Activated CD4-positive, alpha-beta T cell treated with anti-CD3 and anti-CD28 coated beads, Interleukin-2, amount 50 U/mL, for 4 hours (primary cell): ENCODE measurements at places on chromosomes 3 and 15.

GRCh38 chr15:71974211-71974610, 143.7 kb downstream of the MYO9A start:
- DNase-seq = no peak

- no peak for DNase-seq
Measured at GRCh38 chr3:117610156-117610555, 900.6 kb downstream of the TUSC7 start.

GRCh38 chr3:53254509-53255422, 1.1 kb downstream of the TKT start:
- peak; percentile 25 for DNase-seq

GRCh38 chr3:169213956-169214355, 449.6 kb downstream of the MECOM start:
- DNase-seq = no peak

DNA sequence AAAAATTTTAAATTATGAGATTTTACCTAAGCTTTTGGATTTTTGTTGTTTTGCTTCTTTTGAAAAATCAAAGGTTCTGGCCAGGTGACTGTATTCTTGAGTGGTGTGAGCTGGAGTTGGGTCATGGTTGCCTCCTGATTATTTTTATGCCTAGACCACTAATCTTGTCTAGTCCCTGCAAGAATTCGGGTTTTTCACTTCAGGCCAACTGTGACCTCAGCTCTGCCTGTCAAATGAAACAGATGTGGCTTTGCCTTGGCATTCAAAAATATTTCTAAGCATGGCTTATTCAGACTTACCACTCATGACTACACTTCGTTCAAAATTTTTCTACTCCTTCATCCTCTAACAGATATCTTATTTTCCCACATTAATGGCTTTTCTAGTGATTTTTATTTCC, 25.4 kb upstream of the CDV3 start:
- DNase-seq = no peak
